ENCODE measurements at places on chromosomes 12 and 14. TPM values are rescaled to one million over a fixed set of nuclear protein-coding genes. Genes with fewer than 3 reads are reported as not detected.

Gene TOMM20L
- total RNA-seq, result not detected

Gene TEX22
- total RNA-seq, result 1.5 TPM

Gene PRPF39
- 24.8 TPM for total RNA-seq

Gene CACNA1C
- 6.0 TPM for total RNA-seq

Gene KRT2
- total RNA-seq, result not detected

Gene OLR1
- not detected for total RNA-seq

Gene SIRT4
- total RNA-seq, result 3.6 TPM

Gene GLIPR1L1
- not detected for total RNA-seq

Gene GALC
- total RNA-seq, result 19.2 TPM

Gene MED13L
- 120 TPM for total RNA-seq

Gene CCDC38
- total RNA-seq, result not detected

Gene CLEC4E
- total RNA-seq, result not detected

DNA sequence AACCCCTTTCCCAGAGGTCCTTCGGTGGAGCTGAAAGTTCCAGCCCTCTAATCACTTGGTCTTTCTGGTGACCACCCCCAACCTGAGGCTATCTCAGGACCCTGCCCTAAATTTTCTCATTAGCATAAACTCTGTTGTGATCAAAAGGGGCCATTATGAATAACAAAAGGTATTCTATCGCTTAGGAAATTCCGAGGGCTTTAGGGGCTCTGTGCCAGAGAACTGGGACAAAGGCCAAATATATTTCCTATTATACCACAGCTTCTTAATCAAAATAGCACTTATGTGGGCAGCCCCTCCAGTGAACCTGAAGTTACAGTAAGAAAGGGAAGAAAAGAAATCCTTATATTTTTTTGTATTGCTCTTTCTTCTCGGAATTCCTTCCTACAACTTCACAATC is 125.3 kb upstream of the NPAS3 start:
- no peak for DNase-seq

GRCh38 chr12:113818283-113818682 is 147.8 kb downstream of the RBM19 start:
- no peak for DNase-seq

GRCh38 chr14:32329146-32329545 is at the start of gene AKAP6:
TSS of gene AKAP6 (plus strand) at chr14:32329298. CDS start at chr14:32433494, 104,196 bp downstream.
- no peak for DNase-seq

DNA sequence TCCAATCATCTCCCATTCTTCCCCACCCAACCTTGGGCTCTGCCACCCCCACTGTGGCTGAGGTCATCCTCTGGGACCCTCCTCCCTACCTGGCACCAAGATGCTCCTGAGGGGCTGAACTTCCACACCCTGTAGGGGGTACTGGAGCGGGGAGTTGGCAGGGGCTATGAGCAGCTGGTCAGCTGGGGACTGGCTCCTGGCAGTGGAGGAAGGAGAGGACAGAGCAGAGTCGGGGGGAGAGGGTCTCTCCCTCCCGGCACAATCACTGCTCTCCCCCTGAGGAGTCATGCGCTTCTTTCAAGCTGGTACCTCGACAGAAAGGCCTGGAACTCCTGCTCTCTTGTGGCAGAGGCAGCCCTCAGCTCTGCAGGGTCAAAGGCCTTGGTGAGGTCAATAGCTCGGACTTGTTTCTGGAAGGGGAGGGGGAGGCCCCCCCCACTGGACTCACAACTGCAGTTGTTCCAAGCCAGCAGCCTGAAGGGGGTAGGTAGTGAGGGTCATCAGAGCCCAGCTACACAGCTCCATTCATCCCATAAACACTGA is 2.0 kb downstream of the B4GALNT1 start:
- DNase-seq, result no peak

- DNase-seq, result no peak
Measured at GRCh38 chr12:111645433-111645832, 40.3 kb downstream of the BRAP start.

DNA sequence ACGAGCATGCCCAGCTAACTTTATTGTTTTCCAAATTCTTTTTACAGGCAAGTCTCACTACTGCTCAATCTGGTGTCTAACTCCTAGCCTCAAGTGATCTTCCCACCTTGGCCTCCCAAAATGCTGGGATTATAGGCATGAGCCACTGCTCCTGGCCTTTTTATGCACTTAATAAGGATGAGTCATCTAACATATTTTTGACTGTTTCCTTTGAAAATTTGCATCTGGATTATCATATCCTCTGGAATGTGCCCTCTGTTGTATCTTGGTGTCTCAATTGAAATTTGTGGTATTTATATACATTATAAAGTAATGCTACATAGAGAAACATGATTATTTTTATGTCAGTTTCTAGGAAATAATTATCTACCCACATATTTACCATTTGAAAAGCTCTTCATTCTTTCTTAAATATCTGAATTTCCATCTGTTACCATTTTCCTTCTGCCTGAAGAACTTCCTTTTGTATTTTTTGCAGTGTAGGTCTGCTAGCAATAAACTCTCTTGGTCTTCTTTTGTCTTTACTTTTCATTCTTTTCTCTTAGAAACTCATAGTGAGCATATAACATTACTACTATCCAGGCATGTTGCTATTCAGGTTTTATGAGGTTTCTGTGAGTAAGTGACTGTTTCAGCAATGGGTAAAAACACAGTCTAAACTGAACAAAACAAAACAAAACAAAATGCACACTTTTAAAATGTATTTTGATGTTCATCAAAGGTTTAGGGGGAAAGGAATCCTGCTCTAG is 52.8 kb upstream of the CNOT2 start:
- DNase-seq, result peak; percentile 17

DNA sequence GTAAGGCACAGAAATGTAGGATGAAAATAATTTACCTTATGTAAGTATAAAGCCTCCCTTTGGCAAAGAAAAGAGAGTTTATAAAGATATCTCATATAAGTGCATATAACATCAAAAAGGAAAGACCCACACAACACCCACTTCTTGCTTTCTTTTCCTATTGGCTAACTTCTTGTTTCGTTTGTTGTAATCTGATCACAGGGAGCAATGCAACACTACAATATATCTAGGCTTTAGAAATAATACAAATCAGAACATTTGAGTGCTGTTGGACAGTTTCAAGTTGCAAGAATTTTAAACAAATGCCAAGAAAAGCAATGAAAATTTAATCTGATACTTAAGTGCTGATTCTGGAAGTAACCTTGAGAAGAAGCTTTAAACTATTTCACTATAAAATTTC is 1.3 kb downstream of the FGD6 start:
- peak; percentile 74 for DNase-seq

GRCh38 chr12:127383281-127383680 is 883.7 kb upstream of the TMEM132C start:
- peak; percentile 23 for DNase-seq

- no peak for DNase-seq
Measured at GRCh38 chr14:103138301-103139131, 15.3 kb downstream of the TNFAIP2 start.

DNA sequence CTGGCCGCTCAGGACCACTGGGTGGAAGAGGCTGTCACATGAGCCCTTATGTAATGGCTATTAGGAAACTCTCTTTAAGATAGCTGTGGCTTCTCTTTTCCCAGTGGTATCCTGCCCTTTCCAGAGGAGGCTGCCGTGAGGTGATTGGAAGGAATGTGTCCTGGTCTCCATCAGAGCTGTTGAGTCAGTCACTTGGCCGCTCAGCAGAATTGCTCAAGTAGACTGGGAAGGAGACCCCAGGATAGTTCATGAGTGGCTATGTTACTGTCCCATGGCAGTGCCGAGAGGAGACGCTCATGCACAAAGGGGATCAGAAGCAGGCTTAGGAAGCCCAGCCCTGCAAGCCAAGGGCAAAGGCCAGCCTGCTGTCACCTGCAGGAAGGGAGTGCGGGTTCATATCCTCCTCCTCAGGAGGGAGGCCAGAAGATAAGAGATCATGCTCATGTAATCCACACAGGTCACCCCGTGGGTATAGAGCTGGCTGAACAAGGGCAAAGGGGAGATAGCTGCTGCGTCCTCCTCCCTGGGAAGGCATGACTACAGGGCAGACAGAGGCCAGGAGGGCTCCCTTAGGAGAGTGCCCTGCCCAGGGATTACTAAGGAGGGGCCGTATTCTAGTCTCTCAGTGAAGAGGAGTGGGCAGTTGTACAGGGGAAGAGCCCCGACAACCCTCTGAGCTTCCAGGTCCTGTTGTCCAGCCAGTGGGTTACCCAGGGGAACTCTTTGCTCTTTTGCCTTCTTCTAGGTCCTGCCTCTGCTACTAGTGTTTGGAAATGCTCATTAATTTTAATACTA is 137.0 kb upstream of the MAX start:
- DNase-seq, result peak; percentile 97

- DNase-seq, result no peak
Measured at GRCh38 chr12:68958322-68958721, 25.4 kb upstream of the CPM start.

- peak; percentile 54 for DNase-seq
Measured at GRCh38 chr14:94115058-94115591, 4.6 kb downstream of the IFI27 start.

GRCh38 chr12:92030618-92031017 is 115.0 kb downstream of the BTG1 start:
- peak; percentile 21 for DNase-seq

DNA sequence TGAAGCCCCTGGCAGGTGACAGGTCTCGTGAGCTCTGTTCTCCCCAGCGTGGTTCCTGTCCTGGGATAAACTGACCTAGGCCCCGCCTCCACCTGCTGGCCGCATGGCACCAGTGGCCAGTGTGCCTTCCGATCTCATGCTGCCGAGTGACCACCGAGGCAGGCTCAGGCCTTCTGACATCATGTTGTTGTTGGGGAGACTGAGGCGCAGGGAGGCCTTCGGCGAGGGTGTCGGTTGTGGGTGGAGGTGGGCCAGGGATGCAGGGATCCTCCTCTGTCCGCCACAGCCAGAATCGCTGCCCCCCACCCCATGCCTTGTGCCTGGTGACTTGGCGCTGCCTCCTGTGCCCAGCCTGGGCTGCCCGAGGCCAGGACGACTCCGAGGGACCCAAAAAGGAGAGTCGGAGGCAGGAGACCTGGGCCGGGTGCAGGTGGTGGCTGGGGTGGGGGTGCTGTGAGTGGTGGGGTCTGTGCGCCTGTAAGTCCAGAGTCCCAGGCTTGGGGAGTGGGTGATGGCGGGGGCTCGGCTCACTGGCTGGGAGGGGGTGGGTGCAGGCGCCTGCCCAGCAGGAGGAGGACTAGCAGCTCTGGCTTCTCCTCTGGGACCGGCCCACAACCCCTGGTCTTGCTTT is 24.3 kb downstream of the ASPG start:
- no peak for DNase-seq

GRCh38 chr12:59708064-59708463 is 112.2 kb downstream of the SLC16A7 start:
- peak; percentile 79 for DNase-seq

- DNase-seq, result no peak
Measured at GRCh38 chr12:24922090-24922489, 26.8 kb downstream of the BCAT1 start.

DNA sequence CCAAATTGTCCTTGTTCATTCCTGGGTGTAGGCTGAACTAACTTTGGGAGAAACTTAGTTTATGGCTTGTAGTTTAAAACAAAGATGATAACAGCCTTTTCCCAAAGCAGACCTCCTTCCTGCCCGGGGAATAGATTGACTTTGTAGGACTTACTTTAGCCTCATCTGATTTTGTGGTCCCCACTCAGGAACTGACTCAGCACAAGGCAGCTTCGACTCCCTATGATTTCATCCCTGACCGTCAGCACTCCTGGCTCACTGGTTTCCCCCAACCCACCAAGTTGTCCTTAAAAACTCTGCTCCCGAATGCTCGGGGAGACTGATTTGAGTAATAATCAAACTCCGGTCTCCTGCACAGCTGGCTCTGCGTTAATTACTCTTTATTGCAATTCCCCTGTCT is 40.1 kb upstream of the DDHD1 start:
- peak; percentile 39 for DNase-seq

Measured in fibroblast of the aortic adventitia (primary cell).